Naive thymus-derived CD4-positive, alpha-beta T cell (primary cell): ENCODE measurements at places on chromosomes 4 and X. TPM values are rescaled to one million over a fixed set of nuclear protein-coding genes. Genes with fewer than 3 reads are reported as not detected.

- no peak for DNase-seq
These were observed 98.9 kb upstream of the BMP3 start for GRCh38 chr4:80931631-80932081.

GRCh38 chr4:127624173-127624572 is 8.6 kb upstream of the INTU start:
- DNase-seq: no peak

DNA sequence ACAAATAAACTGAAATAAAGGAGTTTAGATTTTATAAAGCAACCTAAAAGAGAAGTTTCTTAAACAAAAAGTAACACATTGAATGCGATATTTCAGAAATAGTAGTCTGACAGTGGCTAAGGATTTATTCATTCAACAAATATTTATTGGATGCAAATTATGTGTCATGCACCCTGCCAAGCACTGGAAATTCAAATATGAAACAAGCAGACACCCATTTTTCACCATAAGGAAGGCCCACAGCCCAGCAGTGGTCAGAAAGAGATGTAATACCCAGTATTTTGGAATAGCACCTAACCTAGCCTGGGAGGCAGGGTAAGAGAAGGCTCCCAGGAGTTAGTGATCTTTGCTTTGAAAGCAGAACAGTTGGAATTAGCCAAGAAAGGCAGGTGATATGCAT is 855.1 kb upstream of the TENM3 start:
- DNase-seq: no peak

Gene SH2D1A
- 23.8 TPM for total RNA-seq

GRCh38 chr4:111492496-111492895 is 652.8 kb upstream of the FAM241A start:
- no peak for DNase-seq

- no peak for DNase-seq
These were observed 2.4 kb downstream of the DNAJB14 start for GRCh38 chr4:99943904-99944437.
